ENCODE measurements at places on chromosomes 2 and 18.

DNA sequence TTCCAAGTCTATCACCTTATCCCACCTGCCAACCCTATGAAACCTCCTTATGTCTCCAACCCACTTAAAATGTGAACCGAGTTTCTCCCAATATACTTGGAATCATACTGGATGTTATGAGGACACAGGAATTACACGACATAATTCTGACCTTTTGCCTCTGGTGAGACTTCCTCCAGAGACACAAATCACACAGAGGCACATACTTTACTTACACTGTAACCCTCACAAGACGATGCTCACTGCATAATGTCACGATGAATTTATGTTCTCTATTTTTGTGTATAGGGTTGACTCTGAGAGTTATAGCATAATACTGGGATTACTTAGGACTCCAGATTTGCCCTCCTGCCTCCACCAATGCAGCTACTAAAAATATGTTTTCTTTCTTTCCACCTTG is 28.0 kb upstream of the SETBP1 start:
- H3K36me3 ChIP-seq: no peaks in the 10 kb centered on the region
- H3K4me3 ChIP-seq: no peak overlapping the region
- H3K4me1 ChIP-seq: no peaks in the 10 kb centered on the region
- no peak for DNase-seq

DNA sequence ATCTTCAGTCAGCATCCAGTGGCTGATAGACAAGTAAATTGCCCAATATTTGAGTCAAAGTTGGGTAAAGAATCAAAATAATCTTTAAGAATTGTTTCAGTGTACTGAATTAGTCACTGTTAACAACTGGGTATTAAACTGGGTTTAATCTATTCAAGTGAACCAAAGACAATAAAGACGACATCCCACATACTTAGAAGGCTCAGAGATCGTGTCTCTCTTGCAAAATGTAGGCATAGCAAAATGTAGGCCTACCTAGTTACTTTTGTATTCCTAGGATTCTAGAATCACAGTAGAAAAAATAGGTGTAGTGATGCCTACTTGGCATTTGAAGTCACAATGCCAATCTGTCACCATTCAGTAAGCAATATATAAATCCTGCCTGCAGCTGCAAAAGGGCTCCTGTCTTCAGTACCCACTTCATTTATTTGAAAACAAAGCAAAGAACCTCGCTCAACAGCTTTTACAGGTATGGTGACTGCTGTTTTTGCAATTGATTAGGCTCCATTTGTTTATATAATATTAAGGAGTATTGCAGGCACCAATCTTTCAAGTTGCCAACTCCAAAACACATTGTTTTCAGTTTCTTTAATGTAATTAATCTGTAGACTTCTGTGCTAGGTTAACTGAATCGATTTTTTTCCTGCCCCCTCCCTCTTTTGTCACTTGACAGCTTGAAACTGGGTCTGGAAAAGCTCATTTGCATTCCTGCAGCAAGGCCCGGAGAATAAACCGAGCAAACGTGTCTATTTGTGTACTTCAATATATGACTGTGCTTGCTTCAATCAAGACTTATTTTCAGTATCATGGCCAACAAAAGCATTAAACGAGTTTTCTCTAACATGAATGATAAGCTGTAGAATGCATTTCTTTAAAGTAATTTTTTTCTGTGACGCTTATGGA is 1074.9 kb downstream of the TDRD15 start:
- H3K4me3 ChIP-seq: no peak overlapping the region
- no peaks in the 10 kb centered on the region for H3K27me3 ChIP-seq
- no peaks in the 10 kb centered on the region for H3K4me1 ChIP-seq
- H3K27ac ChIP-seq: no peak overlapping the region
- H3K36me3 ChIP-seq: no peaks in the 10 kb centered on the region

GRCh38 chr2:192886636-192887035 is 691.9 kb upstream of the TMEFF2 start:
- no peaks in the 10 kb centered on the region for H3K27me3 ChIP-seq
- H3K4me3 ChIP-seq: no peak overlapping the region
- no peak overlapping the region for H3K27ac ChIP-seq
- H3K4me1 ChIP-seq: no peaks in the 10 kb centered on the region
- H3K36me3 ChIP-seq: no peaks in the 10 kb centered on the region
- no peak for DNase-seq

DNA sequence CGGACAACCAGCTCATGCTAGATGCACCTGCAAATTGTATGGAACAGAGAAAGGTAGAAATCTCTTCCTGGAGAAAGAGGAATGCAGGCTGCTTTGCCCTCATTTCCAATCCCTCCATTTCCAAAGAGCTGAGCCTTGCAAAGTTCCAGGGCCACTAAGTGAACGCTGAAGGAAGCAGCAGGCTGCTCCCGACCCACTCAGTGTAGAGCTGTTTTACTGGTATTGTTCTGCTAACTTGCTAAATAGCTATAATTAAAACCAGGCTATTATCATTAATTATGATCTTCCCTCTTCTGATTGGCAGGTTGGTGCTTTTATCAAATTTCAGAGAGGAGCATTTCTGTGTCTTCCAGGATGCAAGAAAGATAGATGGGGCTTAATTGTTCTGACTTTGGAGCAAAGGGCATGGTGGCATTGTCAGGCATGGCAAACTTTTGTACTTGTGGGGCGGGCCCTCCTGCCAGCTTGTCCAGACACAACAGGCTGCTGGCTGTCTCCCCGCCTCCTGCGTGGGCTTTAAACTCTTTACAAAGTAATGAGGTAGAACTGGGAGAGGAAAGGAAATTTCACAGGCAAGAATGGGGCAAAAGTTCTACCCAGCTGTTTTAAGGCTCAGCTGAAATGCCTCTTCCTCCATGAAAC is 40.2 kb downstream of the ALK start:
- no peak overlapping the region for H3K27ac ChIP-seq
- H3K27me3 ChIP-seq: peaks cover 11% of the 10 kb centered on the region
- H3K4me3 ChIP-seq: no peak overlapping the region
- H3K4me1 ChIP-seq: no peaks in the 10 kb centered on the region

DNA sequence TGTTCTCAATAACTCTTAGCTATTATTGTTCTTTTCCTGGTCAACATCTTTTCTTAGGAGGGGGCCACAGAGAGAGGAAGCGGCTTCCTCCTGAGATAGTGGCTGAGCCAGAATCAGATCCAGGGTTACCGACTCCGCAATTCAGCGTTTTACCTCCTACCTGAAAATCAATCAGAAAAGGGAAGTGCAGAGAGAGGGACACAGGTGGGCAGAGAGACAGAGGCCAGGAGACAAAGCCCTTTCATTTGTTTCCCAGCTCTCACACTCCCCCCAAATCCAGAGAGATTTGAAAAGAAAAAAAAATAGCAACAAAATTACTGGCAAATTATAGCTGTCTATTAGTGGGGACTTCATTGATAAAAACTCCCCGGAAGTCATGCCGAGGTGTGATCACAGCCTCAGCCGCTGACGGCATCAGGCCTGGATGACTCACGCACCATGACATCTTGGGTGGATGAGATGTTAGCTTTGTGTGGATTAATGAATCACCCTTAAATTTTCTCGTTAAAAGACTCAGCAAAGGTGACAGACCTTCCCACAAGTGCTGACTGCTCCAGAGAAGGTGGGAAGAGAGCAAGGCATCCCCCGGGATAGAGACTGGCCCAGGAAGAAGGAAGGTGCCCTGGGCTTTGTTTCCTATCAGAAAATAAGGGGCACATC is 120.7 kb downstream of the LOXHD1 start:
- peaks cover 7% of the 10 kb centered on the region for H3K27me3 ChIP-seq
- no peak overlapping the region for H3K27ac ChIP-seq
- no peaks in the 10 kb centered on the region for H3K36me3 ChIP-seq
- DNase-seq: no peak
- no peak overlapping the region for H3K4me3 ChIP-seq

- no peak overlapping the region for H3K4me3 ChIP-seq
- H3K4me1 ChIP-seq: peaks cover 31% of the 10 kb centered on the region
- no peak for DNase-seq
- peak overlapping the region; percentile 47 for H3K27ac ChIP-seq
- peaks cover 74% of the 10 kb centered on the region for H3K36me3 ChIP-seq
- no peaks in the 10 kb centered on the region for H3K27me3 ChIP-seq
Measured at GRCh38 chr2:233275223-233275622, 23.8 kb downstream of the ATG16L1 start.

GRCh38 chr2:9548506-9548905 is 7.1 kb downstream of the ADAM17 start:
- no peaks in the 10 kb centered on the region for H3K27me3 ChIP-seq
- H3K4me1 ChIP-seq: peaks cover 81% of the 10 kb centered on the region
- H3K36me3 ChIP-seq: peaks cover 9% of the 10 kb centered on the region
- no peak for DNase-seq

GRCh38 chr2:112783187-112783714 is 1.0 kb downstream of the IL1A start:
- no peak overlapping the region for H3K27ac ChIP-seq
- peak overlapping the region; percentile 22 for H3K4me3 ChIP-seq
- peaks cover 13% of the 10 kb centered on the region for H3K27me3 ChIP-seq
- no peak for DNase-seq

- DNase-seq: no peak
- H3K27me3 ChIP-seq: no peaks in the 10 kb centered on the region
- no peak overlapping the region for H3K27ac ChIP-seq
Measured at GRCh38 chr2:239392072-239392357, 8.8 kb downstream of the HDAC4 start.

DNA sequence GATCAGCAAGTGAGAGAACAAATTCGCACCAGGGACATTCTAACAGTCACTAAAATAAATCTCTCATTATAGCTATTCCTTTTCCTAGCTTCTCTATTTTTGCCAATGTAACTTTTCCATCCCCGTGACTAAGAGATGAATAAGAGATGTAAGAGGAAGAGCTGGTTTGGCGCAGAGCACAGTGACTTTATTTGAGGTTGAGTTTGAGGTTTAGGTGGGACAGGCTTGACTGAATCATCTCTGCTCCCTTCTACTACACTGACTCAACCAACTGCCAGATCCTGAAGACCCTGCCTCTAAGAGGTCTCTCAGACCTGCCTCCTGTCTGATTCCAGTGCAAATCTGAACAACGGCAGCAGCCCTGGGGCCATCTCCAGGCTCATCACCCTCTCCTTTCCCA is 28.0 kb downstream of the RFX8 start:
- H3K27me3 ChIP-seq: peaks cover 2% of the 10 kb centered on the region
- peak; percentile 20 for DNase-seq
- no peak overlapping the region for H3K4me3 ChIP-seq
- H3K27ac ChIP-seq: no peak overlapping the region

DNA sequence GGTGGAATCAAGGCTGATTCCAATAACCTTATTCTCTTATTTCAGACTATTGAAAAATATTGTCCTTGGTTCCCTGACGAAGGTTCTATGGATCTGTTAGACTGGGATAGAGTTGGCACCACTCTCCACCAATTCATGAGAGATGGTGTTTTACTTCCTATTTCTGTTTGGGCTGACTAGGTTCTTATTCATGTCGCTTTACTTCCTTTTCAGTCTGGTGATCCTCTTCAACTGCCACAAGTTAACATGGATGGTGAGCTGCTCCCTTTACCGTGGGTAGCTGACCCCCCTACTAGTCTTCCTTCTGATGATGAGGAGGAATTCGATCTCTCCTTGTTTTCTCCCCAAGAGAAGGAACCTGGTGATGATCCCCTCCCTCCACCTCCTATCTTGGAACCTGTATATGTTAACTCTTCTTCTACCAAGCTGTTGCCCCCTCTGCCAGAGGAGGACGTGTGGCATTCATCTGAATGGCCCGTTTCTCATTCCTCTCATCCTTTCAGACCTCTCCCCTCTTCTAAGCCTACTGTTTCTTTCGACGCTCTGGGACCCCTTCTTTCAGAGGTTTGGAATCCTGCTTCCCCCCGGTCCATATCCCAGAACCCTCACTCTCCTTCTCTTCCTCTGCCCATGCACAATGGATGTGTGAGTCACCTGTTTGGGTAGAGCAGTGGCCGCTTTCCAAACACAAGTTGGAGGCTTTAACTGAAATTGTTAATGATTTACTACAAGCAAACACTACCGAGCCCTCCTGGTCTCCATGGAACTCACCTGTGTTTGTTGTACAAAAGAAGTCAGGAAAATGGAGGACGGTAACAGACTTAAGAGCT is 13.5 kb upstream of the CNOT11 start:
- peaks cover 6% of the 10 kb centered on the region for H3K4me1 ChIP-seq
- H3K27ac ChIP-seq: no peak overlapping the region
- no peak overlapping the region for H3K4me3 ChIP-seq

- H3K4me1 ChIP-seq: peaks cover 30% of the 10 kb centered on the region
- peaks cover 4% of the 10 kb centered on the region for H3K27me3 ChIP-seq
- no peak overlapping the region for H3K4me3 ChIP-seq
- H3K36me3 ChIP-seq: no peaks in the 10 kb centered on the region
Measured at GRCh38 chr2:173978447-173978846, 13.3 kb upstream of the SP3 start.

DNA sequence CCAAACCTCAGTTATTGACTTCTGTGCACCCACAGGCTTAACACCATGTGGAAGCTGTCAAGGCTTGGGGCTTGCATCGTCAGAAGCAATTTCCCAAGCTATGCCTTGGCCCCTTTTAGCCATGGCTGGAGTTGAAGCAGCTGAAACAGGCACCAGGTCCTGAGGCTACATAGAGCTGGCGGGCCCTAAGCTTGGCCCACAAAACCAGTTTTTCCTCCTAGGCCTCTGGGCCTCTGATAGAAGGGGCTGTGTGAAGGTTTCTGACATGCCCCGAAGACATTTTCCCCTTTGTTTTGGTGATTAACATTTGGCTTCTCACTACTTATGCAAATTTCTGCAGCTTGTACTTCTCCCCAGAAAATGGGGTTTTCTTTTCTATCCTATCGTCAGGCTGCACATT is 9.1 kb upstream of the TMX3 start:
- no peaks in the 10 kb centered on the region for H3K27me3 ChIP-seq
- no peak overlapping the region for H3K27ac ChIP-seq
- H3K36me3 ChIP-seq: peaks cover 4% of the 10 kb centered on the region
- H3K4me3 ChIP-seq: no peak overlapping the region
- DNase-seq: no peak

DNA sequence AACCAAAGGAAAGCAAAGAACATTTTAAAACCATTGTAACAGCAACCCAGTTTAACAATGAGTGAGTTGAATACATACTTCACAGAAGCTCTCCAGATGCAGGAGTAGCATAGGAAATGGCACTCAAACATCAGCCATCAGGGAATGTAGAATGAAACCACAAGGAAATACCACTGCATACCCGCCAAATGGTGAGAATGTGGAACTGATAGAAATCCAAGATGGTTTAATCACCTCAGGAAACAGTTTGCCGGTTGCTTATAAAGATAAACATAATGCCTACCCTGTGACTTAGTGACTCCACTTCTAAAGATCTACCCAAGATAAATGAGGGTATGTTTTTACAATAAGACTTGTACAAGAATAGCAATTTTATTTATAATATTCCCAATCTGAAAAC is 132.0 kb downstream of the GALNT1 start:
- no peaks in the 10 kb centered on the region for H3K27me3 ChIP-seq
- no peak overlapping the region for H3K4me3 ChIP-seq
- DNase-seq: no peak
- H3K36me3 ChIP-seq: peaks cover 31% of the 10 kb centered on the region
- H3K27ac ChIP-seq: no peak overlapping the region
- H3K4me1 ChIP-seq: no peaks in the 10 kb centered on the region

DNA sequence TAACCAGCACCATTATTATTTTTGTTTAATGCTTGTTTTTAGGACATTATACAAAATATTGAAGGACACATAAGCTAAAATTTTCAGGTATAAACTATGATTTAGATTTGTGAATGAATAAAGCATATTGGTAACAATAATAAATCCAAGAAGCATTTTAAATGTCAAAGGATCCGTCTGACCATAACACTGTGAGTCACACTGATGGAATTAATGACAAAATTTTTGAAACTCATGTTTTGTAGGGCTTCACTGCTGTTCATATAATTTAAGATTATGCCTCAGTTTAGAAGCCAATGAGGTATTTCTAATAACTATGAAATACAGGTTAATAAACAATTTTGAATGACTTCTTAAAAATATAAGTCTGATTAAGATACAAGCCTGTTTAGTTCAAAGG is 124.6 kb downstream of the TMEFF2 start:
- no peak overlapping the region for H3K27ac ChIP-seq
- no peaks in the 10 kb centered on the region for H3K36me3 ChIP-seq
- H3K4me1 ChIP-seq: peaks cover 10% of the 10 kb centered on the region
- H3K4me3 ChIP-seq: no peak overlapping the region
- no peak for DNase-seq
- peaks cover 4% of the 10 kb centered on the region for H3K27me3 ChIP-seq

Measured in activated CD4-positive, alpha-beta T cell treated with anti-CD3 and anti-CD28 coated beads for 36 hours (primary cell).